Natural killer cell treated with Interleukin-12 subunit alpha and Interleukin-12 subunit beta and Interleukin-15 and Interleukin-18, amount 100 ng/mL, for 72 hours (primary cell): ENCODE measurements at places on chromosomes 16 and 17.
A peak's percentile ranks its signal among the peaks of the same experiment; 100 is the strongest.

- DNase-seq = no peak
These were observed 116.8 kb downstream of the ANKRD11 start for GRCh38 chr16:89373355-89374110.

DNA sequence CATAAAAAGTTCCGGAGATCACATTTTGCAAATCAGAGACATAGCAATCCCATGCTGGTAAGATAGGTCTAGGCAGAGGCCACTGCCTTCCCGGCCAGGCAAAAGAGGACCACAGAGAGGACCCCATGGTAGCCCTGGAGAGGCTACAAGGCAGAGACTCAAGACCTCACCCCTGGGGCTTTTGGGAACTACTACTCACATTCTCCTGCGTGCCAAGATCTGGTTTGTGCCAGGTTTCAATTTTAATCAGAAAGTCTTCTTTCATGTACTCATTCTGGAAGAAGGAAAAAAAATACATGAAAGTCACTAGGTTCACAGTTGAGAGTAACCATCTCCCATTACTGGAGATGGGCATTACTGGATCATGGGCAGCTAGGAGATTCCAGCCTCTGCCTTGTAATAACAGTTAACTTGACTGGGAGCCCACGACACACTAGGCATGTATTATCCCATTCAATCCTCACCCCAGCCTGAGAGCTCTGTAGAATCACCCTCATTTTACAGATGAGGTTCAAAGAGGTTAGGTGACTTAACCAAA is 21.2 kb downstream of the PITPNA start:
- no peak for DNase-seq

DNA sequence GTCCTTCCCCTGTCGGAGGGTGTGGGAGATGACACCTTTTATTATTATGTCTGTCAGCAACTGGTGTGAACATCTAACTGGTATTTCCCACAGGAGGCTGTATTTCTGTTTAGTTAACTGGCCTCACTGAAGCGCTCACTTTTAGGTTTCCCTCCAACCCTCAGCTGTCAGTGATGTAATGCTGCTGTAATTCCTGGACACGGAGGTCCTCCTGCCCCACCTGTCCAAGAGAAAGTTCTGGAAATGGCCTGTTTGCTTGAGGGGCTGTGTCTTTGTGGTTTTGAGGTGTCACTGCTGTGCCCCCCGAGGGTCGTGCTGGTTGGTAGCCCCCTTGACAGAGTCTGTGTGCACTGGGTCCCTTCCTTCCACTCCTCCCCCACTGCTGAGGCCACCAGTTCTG is 11.5 kb downstream of the KCNJ12 start:
- no peak for DNase-seq

- peak; percentile 80 for DNase-seq
These were observed 27.1 kb downstream of the TMEM235 start for GRCh38 chr17:78258323-78259191.

DNA sequence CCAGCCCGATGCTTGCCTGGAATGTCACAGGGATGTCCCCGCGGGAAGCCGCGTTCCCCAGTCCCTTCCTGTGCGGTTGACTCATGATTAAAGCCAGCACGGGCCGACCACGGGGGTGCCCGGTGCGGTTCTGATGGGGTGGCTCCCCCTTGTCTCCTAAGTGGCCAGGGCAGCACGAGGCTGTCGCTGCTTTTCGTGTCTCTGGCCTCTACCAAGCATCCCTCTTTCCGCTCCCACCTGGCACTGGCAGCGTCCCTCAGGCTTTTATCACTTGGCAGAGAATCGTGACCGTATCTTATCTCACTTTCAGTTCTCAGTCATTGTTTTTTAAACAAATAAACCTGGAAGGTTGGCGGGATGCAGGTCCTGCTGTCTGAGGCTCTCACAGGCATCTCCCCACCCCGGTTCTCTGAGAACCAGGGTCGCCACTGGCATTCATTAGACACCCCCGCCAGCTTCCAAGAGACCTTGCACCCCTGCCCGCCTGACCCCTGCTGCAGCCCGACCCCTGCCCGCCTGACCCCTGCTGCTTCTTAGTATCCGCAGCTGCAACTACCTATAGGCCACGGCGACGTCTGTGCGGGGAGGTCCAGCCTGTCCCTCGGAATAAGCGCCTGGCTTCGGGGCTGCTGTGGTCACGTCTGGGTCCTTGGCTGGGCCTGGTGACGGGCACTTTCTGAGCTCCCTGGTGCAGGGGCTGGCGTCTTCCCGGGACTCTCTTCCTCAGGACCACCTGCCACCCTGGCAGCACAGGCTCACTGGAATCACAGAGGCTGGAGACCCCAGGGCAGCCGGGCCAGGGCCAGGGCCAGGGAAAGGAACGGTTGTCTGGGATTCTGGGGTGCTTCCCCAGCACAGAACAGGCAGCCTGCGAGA is 7.5 kb downstream of the C1QTNF8 start:
- no peak for DNase-seq

- DNase-seq = no peak
These were observed 79.1 kb downstream of the NDEL1 start for GRCh38 chr17:8514801-8515200.

DNA sequence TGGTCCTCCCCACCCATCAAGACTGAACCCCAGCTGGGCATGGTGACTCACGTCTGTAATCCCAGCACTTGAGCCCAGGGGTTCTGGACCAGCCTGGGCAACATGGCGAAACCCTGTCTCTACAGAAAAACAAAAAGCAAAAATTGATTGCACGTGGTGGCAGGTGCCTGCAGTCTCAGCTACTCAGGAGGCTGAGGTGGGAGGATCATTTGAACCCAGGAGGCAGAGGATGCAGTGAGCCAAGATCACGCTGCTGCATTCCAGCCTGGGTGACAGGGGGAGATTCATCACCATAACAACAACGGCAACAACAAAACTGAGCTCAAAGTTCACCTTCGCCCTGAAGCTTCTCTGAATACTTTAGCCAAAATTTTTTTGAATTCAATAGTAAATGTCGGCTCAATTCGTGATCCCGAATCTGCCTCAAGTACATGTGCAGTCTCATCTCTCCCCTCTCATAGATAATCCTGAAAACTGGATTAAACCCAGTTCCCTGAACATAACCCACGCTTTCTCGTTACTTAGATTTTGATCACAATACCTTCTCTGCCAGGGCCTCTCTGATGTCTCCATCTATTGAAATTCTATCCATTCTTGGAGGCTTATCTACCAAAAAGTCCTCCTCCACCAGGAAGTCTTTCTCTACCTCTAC is 13.5 kb upstream of the MYH10 start:
- no peak for DNase-seq

- DNase-seq = no peak
These were observed 168.5 kb downstream of the BCAS3 start for GRCh38 chr17:60846175-60846574.

- DNase-seq = no peak
These were observed 48.3 kb upstream of the BAHCC1 start for GRCh38 chr17:81346908-81347349.

GRCh38 chr17:33369149-33369548 is 76.1 kb upstream of the ASIC2 start:
- no peak for DNase-seq

DNA sequence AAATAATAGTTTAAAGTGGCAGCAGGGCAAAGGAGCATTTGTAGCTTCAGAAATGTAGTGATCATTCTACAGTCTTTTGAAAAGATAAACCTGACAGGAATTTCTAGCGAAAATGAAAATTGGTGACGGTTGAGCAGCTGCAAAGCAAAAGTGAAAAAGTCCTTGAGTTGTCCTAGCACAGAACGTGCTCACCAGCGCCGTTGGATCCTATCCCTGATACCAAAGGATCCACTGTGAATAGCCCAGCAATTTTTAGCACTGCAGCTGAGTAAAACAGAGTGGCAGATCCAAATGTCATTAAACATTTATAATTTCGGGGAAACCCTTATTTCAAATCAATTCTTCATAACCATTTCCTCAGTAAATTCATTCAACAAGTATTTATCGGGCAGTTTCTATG is 453.8 kb upstream of the HSBP1 start:
- no peak for DNase-seq

DNA sequence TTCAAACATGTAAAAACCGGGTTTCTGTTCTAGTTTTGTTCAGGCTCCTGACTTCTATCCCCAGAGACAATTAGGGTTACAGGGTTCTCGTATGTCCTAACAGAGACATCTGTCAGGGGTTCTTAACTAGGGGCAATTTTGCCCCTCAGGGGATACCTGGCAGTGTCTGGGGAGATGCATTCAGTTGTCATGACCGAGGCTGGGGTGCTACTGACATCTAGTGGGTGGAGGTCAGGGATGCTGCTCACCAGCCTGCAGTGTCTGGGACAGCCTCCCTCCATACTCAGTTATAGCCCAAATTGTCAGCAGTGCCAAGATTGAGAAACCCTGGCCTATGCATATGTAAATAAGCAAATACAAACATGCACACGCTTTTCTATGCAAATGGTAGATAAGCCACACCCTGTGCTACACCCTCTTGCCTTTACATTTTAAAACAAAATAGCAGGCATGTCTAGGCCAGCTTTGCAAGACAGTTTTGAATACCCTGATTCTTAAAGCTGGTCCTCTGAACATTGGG is 37.4 kb downstream of the CLEC16A start:
- DNase-seq = no peak

DNA sequence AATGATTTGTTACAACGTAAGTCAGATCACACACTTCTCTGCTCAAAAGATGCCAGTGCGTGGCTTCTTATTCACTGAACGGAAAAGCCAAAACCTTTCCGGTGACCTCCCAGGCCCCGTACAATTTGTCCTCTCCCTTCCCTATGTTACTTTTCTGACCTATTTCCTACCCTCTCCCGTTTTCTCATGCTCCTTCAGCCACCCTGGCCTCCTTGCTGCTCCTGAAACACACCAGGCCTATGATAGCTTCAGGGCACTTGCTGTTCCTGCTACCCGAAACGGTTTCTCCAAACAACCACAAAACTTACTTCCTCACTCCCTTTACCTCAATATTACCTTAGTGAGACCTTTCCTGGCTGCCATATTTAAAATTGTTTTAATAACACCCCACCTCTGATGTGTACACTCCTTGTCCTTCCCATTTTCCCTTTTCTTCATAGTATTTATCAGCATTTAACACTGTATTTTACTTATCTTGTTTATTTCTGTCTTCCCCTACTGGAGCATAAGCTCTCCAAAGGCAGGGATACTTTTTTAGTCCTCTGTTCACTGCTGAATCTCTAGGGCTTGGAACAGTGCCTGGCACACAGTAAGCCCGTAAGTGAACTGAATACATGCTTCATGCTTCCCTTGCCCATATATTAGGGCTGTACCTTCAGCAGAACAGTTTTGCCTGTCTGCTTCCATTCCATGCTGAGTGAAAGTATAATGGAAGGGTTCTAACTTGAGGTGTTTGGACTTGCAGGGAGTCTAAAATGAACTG is 10.9 kb upstream of the ARL2BP start:
- DNase-seq = no peak

- no peak for DNase-seq
These were observed 46.9 kb downstream of the AXIN2 start for GRCh38 chr17:65514541-65514940.

GRCh38 chr16:49632086-49632794 is 223.7 kb downstream of the ZNF423 start:
- DNase-seq = peak; percentile 44

DNA sequence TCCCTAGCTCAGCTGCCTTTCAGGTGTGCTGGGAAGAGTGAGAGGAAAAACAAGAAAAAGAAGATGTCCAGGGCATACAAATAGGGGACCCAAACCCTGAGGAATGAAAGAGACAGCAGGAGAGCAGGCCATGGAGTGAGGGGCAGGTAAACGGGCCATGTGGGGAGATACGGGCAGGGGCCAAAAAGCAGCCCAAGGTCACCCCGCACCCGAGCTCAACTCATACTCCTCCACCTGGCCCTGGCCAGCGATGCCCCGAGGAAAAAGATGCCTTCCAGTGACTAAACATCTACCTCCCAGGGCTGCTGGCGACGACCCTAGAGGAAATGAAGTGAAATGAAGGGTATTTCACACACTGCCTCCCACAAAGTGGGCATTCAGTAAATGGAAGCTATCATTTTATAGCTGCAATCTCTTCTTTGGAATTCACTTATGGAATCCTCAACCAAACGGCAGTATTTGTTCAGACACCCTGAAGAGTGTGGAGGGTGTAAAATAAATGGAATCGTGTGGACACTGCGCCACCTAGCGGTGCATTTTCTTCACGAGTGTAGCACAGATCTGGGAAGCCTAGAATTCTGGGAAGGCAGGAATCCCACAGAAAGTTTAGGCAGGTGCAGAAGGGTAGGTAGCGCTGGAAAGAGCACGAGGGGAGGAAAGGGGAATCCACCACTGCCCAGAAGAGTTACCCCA is 14.9 kb downstream of the ELAC2 start:
- DNase-seq = no peak

DNA sequence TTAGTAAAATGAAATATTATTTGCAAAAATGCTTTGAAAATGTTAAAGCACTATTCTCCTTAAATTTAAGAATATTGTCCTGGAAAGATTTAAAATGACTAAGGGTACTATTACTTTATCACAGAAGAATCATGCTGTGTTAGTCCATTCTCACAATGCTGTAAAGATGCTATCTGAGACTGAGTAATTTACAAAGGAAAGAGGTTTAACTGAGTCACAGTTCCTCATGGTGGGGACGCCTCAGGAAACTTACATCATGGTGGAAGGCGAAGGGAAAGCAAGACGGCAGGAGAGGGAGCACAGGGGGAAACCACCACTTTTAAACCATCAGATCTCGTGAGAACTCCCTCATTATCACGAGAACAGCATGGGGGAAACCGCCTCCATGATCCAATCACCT is 245.6 kb downstream of the IRX3 start:
- DNase-seq = no peak

- DNase-seq = no peak
These were observed 75.8 kb upstream of the TRAP1 start for GRCh38 chr16:3793161-3793576.

GRCh38 chr17:1227917-1228780 is 42.1 kb upstream of the BHLHA9 start:
- peak; percentile 61 for DNase-seq

- no peak for DNase-seq
These were observed 8.3 kb upstream of the PYDC1 start for GRCh38 chr16:31225193-31225592.

GRCh38 chr17:62996221-62996620 is 30.2 kb downstream of the TANC2 start:
- DNase-seq = no peak

DNA sequence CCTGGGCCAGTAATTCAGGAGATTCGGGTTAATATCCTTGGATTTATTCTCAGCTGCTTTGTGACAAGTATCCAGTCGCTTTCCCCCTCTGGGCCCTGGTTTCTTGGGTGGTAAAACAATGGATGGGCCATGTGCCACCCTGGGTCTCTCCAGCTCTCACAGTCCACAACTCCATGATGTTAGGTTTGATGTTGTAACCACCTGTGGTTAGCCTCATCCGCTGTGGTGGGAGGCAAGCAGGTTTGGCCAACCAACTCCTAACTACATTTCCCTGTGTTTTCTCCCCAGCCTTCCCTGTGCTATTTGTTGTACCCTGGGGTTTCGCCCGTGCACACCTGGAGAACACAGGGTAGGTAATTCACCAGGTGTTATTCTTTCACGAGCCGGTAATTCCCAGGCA is 35.1 kb downstream of the GLP2R start:
- DNase-seq = no peak

GRCh38 chr17:75822119-75822799 is 21.9 kb downstream of the UNC13D start:
- DNase-seq = no peak

- no peak for DNase-seq
These were observed 129.1 kb downstream of the MYO1D start for GRCh38 chr17:32747856-32748255.
